ENCODE measurements at places on chromosomes 1 and 21.

DNA sequence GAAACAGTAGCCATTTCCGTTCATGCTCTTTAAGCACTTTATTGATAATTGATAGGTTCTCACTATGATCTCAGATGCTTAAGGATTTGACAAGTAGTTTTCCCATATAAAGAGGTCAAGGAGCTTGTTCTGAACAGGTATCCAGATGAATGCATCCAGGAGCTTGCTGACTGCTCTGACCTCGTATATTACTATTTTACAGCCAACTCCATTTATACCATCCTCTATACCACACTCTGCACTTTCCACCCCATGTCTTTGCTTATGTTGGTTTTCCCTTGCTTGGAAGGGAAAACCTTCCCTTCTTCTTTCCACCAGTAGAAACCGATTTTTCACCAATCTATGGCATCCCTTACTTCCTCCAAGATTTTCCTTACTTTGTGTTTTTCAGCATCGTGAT lies 107.2 kb downstream of the LHX9 start:
- no peak for DNase-seq

- no peak for DNase-seq
These were observed 88.4 kb downstream of the C21orf91 start for GRCh38 chr21:17730782-17731181.

DNA sequence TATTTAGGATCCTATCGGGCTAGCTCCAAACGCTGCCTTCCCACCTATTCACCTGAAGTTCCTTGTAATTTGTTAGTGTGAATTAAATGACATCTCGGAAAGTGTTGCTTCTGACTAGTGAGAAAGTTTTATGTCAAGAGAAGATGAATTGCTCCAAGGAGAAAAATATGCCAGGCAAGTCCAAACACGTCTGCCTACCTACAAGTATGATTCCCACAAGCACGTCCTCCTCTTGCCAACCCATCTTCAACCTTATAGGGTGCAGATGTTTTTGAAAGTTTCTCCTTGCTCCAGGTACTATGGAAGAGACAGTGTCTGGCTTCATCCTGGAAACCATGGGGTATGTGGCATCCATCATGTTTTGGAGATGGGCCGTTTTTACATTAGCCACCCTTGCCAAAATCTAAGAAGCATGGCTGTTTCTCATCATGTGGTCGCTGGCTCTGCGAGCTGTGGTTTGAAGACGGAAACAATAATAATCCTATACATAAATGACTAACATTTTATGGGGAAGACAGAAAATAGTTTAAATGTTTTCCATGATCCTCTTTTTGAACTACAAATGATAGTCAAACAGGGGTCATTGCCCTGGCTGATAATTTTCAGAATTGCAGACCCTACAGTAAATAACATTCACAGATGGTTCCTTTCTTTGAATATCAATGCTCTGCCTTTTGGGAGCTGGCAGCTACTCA lies 505.8 kb downstream of the SMYD3 start:
- DNase-seq = no peak

DNA sequence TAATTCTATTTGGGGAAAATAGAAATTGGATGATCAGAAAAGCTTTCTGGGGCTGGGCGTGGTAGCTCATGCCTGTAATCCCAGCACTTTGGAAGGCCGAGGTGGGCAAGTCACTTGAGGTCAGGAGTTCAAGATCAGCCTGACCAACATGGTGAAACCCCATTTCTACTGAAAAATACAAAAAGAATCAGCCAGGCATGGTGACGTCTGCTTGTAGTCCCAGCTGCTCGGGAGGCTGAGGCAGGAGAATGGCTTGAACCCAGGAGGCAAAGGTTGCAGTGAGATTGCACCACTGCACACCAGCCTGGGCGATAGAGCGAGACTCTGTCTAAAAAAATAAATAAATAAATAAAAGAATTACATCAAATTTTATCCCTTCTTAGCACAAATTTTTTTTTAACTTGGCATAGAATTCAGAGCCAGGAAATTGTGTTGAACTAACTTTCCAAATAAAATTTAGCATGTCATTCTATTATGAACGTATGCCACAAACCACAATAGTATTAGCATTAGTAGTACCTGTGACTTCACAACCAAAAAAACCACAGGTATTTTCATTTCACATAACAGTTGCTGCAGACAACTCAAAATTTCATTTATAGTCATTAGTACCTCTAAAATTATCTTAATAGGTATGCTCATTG lies 4.5 kb upstream of the ANKRD13C start:
- DNase-seq = no peak

DNA sequence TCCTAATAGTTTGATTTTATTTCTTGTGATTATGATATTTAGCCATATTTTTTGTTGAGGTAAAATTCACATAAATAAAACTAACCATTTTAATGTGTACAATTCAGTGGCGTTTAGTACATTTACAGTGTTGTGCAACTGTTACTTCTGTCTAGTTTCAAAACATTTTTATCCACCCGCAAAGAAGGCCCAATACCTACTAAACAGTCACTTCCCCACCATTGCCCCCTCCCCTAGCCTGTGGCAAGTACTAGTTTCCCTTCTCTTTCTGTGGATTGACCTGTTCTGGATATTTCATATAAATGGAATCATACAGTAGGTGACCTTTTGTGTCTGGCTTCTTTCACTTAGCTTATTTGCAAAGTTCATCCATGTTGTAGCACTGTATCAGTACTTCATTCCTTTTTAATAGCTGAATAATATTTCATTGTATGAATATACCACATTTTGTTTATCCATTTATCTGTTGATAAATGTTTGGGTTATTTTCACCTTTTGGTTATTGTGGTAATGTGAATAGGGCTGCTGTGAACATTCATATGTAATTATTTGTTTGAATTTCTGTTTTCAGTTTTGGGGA lies 4.1 kb downstream of the FLVCR1 start:
- no peak for DNase-seq

Data from activated CD4-positive, alpha-beta T cell treated with anti-CD3 and anti-CD28 coated beads for 36 hours (primary cell).